Mesothelial cell of epicardium (in vitro differentiated cells): ENCODE measurements at places on chromosomes 6 and 20. TPM values are rescaled to one million over a fixed set of nuclear protein-coding genes. Genes with fewer than 3 reads are reported as not detected.

EZR gene
- total RNA-seq: 195 to 208 TPM (median 204 TPM) in 3 replicates

DNA sequence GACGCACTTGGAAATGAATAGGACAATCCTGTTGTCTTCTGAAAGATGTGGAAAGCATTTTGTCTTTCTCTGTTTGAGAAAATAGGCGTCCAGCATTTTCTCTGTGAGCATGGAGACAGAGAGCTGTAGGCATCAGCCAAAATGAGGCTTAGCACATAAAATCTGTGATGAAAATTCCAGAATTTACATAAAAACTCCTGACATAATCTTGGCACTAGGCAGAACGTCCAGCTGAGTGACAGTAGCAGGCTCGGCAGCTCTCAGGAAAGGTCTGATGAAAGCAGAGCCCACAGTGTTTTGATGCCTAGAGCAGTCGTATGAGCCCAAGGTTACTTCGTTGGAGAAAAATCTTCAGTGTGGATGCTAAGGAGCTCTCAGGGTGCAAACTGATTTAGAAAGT, 543.3 kb upstream of the MAP3K7 start:
- no peak for DNase-seq

GRCh38 chr20:48599748-48600469, 227.9 kb downstream of the PREX1 start:
- peak; percentile 5 for DNase-seq

GRCh38 chr6:19578481-19578880, 258.7 kb upstream of the ID4 start:
- no peak for DNase-seq

DNA sequence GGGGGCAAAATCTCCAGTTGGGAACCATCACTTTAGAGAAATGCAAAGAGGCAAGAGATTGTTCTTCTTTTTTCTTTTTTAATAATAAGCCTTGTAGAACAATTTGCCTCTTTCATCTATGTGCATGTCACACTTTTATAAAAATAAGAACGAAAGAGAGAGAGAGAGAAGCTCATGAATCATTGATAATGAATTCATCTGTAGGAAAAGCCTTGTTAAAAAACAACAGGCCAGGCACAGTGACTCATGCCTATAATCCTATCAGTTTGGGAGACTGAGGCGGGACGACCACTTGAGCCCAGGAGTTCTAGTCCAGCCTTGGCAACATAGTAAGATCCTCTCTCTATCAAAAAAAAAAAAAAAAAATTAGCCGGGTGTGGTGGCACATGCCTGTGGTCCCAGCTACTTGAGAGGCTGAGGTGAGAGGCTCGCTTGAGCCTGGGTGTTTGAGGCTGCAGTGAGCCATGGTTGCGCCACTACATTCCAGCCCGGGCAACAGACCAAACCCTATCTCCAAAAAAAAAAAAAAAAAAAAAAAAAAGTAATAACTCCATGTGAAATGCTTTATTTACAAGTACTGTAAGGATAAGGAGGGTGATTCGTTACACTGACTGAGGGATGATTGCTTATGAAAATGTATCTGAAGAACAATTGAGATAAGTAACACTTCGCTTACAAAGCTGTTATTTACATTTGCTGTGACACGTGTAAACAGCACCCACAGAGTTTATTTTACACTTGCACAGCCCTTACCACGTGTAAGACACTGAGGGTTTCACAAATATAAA, 6.0 kb downstream of the CCN5 start:
- no peak for DNase-seq

GRCh38 chr6:81767163-81767891, 14.8 kb upstream of the TENT5A start:
- no peak for DNase-seq
